ENCODE measurements at places on chromosomes 2 and 18.

DNA sequence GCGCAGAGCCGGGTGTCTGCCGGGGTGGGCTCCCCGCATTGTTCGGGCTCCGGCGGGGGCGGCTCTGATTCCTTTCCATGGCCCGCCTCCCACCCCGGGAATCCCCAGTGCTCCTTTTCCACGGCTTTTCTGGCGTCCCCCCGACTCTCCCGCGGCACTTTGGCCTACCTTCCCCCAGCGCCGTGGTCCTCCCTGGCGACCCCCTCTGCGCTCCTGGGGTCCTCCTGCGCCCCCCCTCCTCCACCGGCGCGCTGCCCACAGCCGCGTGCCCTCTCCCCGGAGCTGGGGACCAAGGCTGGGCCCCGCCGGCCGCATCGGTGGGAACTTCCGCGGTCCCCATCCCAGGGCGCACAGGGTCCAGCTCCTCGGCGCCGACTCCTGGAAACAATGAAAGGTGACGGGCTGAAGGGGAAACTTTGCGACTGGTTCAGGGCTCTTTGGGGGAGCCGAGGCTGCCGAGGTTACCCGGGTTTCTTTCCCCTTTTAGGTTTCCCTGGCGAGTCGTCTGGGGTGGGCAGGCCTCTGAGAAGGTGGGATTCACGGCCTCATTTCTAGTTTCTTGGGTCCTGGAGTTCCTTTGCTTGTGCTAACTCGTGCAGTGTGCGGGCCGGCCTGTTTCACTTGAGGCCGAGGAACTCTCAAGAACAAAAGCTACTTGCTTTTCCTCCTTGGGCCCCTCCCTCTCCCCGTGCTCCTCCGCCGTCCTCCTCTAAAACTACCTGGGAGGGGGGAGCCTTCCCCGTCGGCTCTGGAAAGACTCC, 2.2 kb downstream of the TGIF1 start:
- no peak for DNase-seq

DNA sequence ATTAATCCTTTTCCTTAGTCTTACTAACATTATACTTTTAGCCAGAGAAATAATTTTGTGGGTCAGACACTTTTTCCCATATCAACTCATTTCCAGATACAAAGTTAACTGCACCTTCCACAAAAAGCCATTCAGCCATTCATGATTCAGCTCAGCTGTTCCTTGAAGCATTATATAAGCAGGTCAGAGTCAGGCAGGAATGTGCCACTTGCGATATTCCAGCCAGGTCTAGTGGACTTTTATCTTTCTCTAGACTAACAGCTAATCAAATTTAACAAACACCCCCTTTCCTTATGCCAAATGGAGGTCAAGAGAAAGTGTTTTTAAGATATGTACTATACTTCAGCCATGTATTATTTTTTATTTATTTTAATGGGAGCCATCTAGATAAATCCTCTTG, 75.6 kb upstream of the EPB41L3 start:
- DNase-seq: no peak

GRCh38 chr2:121666042-121666441, 16.8 kb upstream of the CLASP1 start:
- no peak for DNase-seq

DNA sequence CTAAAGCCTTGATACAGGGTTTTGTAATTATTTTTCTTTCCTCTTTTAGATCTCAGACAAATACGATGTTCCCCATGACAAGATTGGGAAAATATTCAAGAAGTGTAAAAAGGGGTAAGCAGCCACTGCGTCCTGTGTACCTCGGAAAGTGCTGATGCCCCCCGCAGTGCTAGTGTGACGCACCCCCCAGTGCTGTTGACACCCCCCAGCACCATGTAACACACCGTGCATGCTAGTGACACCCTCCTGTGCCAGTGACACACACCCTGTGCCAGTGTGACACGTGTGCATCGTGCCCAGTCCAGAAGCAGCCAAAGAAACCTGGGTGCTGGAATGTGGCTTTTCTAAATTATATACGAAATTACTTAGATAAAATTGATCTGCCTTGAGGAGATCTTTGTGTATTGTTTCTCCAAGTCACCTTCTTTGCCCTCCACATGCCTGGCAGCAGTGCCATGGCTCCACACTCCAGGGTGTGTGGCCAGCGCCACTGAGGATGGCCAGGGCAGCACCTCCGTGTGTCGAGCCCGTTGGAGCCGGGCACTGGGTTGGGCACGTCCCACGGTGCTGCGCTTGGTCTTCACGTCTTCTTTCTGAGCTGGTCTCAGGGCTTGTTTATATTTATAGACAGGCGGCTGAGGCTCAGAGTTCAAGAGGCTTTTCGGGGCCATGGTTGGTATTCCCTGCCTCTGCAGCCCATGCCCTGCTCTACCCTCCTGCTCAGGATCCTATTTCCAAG, 44.3 kb upstream of the KLF11 start:
- DNase-seq: no peak

DNA sequence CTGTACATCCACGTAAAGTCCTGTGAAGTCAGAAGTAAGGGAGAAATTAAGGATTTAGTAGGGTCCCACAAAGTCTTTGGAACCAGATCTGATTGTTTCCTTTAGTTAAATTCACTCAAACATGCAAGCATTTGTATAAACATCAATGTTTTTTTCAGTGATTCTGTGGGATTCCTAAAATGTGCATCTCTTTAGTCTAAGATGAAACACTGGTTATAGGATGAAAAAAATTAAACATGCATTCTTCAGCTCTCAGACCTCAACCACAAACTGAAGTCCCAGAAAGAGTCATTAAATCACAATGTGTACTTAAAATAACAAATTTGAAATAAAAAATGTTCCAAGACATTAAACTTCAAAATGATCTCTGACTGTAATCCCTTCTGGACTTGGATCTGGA, 76.5 kb upstream of the APCDD1 start:
- no peak for DNase-seq

GRCh38 chr2:209046163-209046562, 377.7 kb upstream of the MAP2 start:
- no peak for DNase-seq

- DNase-seq: no peak
These were observed 104.4 kb downstream of the TANC1 start for GRCh38 chr2:159072795-159073194.

DNA sequence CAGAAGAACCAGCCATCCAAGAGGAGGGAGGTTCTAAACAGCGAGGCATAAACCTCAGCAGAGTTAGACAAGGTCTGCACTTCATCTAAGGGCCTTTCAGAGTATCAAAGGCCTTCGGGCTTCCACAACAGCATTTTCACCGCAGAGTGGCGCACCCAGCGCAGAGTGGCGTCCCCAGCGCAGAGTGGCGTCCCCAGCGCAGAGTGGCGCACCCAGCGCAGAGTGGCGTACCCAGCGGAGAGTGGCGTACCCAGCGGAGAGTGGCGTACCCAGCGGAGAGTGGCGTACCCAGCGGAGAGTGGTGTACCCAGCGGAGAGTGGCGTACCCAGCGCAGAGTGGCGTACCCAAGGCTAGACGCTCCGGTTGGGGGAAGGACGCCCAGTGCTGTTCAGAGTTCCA, 137.9 kb downstream of the ZNF516 start:
- no peak for DNase-seq

DNA sequence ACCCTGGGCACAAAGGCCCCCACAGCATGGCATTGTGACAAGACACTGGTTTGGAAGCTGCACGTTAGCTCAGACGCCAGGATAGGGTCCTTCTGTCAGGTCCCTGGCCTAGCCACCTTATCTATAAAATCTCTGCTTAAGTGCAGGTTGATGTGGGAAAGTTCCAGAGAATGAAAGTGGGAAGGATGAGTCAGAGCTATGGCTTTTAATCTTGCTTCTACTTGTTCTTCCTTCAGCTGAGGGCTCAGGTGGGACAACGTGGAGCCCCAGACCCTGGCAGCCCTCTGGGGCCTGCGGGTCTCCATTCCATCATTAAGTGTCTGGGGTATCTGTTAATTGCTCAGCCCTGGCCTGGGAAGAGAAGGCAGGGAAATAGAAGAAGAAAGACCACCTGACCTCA, 64.5 kb downstream of the CELF4 start:
- no peak for DNase-seq

GRCh38 chr18:53551868-53552426, 672.5 kb downstream of the MBD2 start:
- DNase-seq: peak; percentile 29

DNA sequence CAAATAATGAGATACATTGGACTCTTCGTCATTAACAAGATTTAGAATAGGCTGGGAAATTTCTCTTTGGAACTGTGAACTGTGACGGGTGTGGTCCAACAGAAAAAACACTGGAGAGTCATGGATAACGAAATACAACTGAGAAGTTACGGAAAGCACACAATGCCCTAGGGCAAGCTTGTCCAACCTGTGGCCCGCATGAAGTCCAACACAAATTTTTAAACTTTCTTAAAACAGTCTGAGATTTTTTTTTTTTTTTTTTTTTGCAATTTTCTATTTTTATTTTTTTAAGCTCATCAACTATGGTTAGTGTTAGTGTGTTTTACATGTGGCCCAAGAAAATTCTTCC, 27.7 kb downstream of the CDC42EP3 start:
- DNase-seq: no peak

GRCh38 chr18:10892786-10893185, 256.6 kb downstream of the PIEZO2 start:
- no peak for DNase-seq

DNA sequence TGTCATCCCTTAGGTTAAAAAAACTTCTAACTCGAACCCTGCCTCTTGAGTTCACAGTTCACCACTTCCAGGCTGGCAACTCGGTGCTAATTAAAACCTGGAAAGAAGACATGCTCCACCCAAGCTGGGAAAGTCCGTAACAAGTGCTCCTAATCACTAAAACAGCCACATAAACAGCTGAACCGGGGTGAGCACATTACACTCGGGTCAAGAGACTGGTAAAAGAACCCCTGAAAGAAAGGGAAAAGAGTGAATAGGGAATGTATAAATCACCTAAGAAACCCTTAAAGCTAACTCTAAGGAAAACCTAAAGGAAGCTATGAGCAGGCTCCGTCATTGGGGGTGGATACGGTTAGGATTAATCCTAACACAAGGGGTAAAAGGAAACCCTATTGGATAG, 102.0 kb downstream of the HIBCH start:
- no peak for DNase-seq

DNA sequence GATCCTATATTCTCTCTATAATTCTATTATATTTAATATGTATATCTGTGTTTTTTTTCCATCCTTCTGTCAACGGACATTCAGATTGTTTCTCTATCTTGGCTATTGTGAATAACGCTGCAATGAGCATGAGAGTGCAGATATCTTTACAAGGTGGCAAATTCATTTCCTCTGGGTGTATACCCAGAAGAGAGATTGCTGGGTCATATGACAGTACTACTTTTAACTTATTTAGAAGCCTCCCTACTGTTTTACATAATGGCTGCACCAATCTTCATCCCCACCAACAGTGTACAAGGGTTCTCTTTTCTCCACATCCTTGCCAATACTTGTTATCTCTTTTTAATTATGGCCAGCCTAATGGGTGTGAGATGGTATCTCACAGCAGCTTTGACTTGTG, 66.5 kb downstream of the TSPYL6 start:
- no peak for DNase-seq

DNA sequence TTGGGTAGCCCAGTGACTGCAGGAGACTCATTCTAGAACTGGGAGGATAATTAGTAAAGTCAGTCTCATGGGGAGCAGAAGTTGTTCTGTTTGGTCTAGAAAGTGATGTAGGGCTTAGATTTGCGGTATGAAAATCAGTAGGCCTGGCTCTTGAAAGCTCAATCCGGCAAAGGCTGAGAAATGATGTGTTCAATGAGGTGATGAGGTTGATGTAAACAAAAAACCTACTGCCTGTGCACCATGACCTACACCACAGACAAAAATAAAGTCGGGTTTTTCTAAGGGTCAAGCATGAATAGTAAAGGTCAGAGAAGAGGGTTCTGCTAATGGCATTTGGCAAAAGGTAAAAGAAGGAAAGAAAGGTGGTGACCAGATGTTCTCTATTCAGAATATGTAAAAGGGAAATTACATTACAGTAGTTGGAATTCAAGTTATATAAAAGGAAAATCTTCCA, 80.8 kb upstream of the COL5A2 start:
- no peak for DNase-seq

GRCh38 chr18:72201032-72201431, 343.1 kb downstream of the CBLN2 start:
- DNase-seq: no peak

DNA sequence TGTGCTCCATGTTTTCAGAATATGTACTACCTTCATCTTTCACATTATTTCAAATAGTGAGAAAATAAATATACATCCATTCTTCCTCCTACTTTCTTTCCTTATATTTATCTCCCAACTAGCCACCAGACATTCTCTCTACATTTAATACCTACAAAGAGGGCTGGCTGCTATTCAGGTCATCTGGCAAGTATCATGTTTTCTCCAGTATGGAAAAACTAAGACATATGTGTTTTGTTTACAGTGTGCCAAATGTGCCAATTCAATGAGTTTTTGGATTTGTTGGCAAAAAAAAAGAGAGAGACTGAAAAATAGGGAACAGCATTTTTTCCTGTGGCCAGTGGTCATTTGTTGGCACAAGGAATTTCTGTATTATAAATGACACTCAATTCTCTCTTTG, 1207.3 kb downstream of the DPP10 start:
- DNase-seq: no peak

GRCh38 chr2:66427300-66427699, 7.6 kb upstream of the MEIS1 start:
- DNase-seq: no peak

DNA sequence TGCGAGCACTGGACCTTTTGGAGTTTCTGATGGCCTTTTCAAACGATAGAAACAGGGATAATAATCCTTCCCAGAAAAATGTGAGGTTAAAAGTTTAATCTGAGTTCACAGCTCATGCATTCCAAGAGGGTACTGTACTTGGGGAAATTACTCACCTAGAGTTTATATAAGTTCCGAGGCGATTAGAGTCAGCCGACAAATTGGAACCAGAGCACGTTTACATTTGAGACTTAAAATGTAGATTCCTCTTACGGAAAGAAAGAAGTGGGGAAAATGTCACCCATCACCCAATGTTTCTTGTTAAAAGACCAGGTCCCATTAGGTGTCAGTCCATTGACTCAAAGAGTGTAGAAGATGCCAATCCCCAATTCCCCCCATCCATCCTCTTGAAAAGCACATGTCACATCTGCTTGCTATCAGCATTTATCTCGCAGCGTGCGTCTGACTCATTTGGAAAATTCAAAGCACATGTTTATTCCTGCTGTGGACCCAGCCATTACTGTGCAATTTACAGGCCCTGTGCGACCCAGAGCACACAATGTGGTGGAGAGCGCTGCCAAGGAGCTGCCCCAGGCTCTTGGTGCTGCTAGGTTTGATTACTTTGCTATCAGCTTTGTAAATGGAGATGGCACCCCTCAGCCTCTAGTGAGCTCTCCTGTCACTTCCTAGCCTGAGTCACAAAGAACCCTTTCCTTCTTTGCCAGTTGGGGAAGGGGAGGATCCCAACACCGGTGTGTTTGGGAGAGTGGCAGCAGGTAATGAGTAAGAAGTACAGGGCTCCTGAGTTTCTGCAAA, 104.8 kb downstream of the COLEC12 start:
- no peak for DNase-seq

- DNase-seq: no peak
These were observed 1.2 kb upstream of the GPR39 start for GRCh38 chr2:132415256-132415914.

DNA sequence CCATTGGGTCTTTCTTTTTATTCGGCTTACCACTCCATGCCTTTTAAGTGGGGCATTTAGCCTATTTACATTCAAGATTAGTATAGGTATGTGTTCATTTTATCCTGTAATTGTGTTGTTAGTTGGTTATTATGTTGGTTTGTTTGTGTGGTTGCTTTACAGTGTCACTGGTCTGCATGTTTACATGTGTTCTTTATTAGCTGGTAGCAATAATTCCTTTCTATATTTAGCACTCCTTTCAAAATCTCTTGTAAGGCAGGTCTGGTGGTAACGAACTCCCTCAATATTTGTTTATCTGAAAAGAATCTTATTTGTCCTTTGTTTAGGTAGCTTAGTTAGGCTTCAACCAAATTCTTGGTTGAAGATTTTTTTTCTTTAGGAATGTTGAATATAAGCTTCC, 68.7 kb upstream of the XDH start:
- DNase-seq: no peak

Data from epithelial cell of proximal tubule (primary cell).